Hematopoietic multipotent progenitor cell treated with erythropoietin and hydrocortisone succinate and interleukin-3 and kit ligand, for 6 days (in vitro differentiated cells): ENCODE measurements at places on chromosomes 3 and 15.

GRCh38 chr3:196938576-196938975 is 3.8 kb downstream of the NCBP2 start:
- no peak for DNase-seq

GRCh38 chr3:122946185-122946584 is 81.4 kb downstream of the SEMA5B start:
- no peak for DNase-seq

GRCh38 chr3:69687641-69688040 is 51.6 kb upstream of the MITF start:
- DNase-seq: no peak

GRCh38 chr3:30729936-30730335 is 123.5 kb downstream of the TGFBR2 start:
- no peak for DNase-seq

DNA sequence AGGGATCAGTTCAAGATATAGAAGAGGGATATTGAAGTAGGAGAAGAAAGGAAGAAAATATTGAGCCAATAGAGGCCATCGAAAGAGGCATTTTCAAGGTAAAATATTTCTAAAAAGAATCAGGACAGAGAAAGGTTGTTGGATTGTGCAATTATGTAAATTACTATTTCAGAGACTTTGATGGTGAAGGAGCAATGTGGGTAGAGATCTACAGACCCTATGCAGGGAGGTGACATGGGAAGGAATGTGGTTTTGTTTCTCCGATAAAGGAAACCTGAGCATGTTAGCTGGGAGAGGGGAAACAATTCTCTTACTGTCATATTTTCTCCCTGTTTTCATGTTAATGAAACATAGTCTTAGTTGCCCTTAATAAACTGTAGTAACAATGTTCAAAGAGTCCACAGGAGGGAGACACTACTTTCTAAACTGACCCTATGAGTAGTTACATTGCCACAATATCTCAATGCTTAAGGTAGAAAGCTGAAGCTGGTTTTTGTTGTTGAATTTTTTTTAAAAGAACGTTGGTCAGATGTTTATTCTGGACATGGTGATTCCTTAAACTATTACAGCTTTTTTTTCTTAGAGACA is 133.3 kb downstream of the GRM7 start:
- peak; percentile 7 for DNase-seq
